ENCODE measurements at places on chromosomes 12 and 14.

DNA sequence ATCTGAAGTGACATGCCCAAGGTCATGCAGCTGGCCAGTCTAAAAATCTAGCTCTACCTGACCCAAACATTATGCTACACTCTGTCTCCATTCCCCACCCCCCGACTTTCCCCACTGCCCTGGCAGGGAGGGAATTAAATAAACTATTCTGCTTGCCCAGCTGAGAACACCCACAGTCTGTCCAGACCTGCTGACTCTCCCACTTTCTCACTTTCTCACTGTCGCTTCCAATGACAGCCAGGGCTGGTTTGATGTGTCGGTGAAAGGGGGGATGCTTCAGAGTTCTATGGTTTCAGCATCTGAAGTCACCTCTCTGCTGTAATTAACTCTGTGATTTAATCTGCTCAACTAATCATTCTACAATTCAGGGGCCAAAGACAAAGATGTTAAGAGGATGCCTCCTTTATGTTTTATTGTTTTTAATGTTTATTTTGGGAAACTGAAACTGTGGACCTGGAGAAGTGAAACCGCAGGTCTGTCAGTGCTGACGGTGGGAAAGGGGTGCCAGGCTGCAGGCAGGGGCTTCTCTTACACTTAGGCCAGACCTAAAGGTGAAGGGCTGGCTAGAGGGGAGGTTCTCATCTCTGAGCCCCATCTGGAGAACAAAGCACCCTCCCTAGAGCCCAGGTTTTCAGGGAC lies 8.1 kb upstream of the MSI1 start:
- peak; percentile 42 for DNase-seq

DNA sequence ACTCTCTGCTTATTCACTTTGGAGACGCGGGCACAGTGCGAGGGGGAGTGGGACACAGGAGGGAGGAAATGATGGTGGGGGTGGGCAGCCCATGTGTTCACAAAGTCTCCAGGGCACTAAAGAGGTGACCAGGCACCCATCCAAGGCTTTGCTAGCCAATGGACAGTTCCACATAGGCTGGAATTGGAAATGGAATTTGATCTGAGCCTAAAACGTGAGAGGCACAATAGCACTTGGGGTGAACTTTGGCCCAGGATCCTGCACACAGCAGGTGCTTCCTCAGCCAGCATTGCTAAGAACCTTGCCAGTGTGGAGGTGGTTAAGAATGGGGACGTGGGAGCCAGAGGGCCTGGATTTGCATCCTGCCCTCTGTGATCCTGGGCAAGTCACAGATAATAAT lies 193.8 kb downstream of the CHST11 start:
- DNase-seq, result no peak

DNA sequence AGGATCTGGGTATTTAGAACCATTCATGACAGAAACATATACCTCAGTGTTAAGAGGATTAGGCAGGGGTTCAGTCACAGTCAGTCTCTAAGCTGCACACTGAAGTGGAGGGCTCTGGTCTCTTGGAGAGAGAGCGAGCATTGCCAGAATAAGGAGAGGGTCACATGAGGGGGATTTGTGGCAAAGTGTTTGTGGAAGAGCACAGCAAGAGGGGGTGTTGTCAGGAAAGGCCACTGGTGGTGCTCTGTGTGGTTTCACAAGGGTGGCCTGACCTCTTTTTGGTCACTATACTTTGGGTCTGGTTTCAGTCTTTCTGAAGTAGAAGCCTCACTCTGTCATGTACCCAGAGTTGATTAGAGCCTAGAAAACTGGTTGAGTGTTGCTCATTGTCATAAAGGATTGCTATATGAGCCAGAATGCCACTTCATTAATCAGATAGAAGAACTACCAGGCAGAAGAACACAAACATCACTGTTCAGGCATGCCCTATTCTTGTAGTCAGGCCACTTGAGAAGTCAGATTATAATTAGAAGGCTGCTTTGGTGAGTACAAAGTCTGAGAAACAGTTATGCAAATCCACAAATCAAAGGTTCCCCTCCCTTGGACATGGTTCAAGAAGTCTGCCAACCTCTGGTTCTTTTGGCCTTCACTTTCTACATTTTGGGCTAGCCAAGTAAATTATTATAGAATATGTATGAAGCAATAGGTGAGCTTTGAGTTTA lies 8.4 kb downstream of the TMEM19 start:
- DNase-seq, result no peak

GRCh38 chr12:80352474-80352873 lies 91.6 kb upstream of the PTPRQ start:
- DNase-seq, result no peak

- DNase-seq, result no peak
Measured at GRCh38 chr14:99659333-99659741, 14.4 kb downstream of the HHIPL1 start.

DNA sequence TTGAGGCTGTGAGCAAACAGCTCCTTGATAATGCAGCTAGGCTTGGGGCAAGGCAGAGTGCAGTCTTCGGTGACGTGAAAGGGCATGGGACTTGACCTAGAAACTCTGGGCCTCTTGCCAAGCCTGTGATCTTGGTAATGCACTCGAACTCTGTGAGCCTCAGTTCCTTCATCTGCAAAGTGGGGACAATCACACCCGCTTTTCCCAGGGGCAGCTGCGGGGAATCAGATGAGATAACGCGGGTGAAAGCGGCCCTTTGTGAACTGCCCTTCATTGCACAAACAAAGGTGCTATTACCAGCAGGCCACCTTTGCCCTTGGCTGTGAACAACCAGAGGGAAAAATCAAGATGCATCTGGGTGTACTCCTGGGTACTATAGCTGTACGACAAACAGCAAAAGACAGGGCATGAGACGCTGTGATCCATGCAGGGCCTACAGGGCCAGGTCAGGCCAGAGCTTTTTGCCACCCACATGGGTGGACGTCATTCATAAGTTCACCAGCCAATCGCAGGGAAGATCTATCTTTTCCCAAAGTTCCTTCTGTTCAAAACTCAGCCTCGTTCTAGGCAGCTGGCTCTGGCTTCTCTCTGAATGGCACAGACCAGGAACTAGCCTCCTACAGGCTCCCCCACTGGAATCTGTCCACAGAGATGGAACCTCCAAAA lies 3.2 kb downstream of the MSI1 start:
- no peak for DNase-seq

DNA sequence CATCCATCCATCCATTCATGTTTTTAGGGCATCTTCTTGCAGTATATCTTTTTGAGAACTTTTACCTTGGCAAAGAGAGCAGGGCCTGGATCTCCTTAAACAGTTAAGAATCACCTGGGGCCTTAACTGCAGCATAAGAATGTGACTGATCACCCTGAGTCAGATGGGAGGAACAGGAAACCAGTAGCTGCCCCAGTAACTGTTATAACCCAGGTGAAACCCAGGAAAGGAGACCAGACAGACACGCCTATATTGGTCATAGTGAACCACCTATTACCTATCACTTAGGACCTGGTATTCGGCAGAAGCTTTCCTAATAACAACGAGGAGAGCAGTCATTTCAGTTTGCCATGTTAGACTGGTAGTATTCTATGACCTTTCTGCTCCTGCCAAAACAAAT lies 43.4 kb upstream of the NR2C1 start:
- DNase-seq, result no peak

GRCh38 chr12:62686938-62687337 lies 220.3 kb downstream of the MON2 start:
- no peak for DNase-seq

GRCh38 chr12:31756977-31757420 lies 28.2 kb upstream of the AMN1 start:
- DNase-seq, result no peak

- DNase-seq, result no peak
Measured at GRCh38 chr12:28973491-28973890, 175.6 kb upstream of the FAR2 start.
